ENCODE measurements at places on chromosomes 5 and 9.

GRCh38 chr9:136378170-136379002 lies 4.9 kb upstream of the CARD9 start:
- no peak for DNase-seq

GRCh38 chr5:139738193-139739149 lies 57.1 kb upstream of the PSD2 start:
- DNase-seq, result no peak

- no peak for DNase-seq
Observed at GRCh38 chr5:103923616-103924168, 361.1 kb upstream of the NUDT12 start.

DNA sequence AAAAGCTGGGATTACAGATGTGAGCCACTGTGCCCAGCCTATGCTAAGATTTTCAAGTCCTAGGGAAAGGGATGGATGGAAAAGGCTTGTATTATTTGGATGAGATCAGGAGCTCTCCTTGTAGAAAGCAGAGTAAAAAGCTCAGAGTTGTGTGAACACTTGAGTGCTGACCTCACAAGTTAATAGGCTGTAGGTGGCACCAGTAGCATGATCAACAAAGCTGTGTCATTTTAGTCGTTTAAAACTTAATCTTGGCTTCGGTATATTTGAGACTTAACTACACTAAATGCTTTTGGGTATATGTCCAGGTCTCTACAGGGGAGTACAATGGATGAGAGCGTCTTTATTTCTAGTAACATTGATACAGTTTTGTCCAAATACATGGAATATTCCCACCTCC lies 264.2 kb downstream of the TMEM38B start:
- DNase-seq, result no peak

- no peak for DNase-seq
Observed at GRCh38 chr9:116193636-116194035, 40.0 kb downstream of the PAPPA start.

DNA sequence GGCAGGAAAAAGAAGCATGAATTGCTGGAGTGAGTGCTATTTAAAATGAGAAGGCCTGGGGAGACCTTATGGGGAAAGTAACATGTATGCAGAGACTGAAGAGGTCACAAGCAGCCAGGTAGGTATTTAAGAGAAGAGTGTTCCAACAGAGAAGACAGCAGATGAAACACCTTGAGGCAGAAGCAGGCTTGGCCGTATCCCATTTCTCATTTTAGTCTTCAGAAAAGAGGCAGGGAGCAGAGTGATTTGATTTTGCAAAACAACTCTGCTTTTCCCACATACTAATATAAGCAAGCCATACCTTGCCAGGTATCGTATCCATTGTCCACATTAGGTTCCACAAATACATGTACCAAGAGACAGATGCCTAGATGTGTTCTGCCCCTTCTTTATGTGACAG lies 244.3 kb downstream of the ASTN2 start:
- no peak for DNase-seq

DNA sequence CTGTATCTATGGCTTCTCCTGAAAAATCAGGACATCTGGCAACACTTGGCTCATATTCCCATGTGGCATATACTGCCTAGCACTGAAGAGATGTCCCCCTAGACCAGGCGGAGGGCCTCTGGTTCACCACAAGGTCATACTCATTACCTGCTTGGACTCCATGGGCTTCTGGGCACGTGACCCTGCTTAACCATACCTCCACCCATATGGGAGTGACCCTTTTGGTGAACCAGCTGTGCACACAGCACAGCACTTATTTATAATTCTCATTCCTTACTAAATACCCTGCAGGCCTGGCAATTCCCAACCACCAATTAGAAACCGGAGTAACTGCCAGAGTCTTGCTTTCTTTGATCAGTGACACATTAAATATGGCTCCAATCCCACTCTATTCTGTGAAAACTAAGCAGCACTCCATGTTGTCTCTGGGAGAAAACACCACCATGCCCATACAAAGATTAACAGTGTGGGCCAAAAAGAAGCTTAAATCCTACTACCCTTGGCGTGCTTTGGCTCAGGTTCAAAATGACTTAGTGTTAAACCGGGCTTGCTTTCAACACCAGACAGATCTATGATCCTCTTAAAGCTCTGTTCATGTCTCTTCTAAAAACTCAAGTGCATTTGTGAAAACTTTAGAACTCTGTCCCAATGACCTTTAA lies 57.7 kb downstream of the MTMR12 start:
- no peak for DNase-seq

DNA sequence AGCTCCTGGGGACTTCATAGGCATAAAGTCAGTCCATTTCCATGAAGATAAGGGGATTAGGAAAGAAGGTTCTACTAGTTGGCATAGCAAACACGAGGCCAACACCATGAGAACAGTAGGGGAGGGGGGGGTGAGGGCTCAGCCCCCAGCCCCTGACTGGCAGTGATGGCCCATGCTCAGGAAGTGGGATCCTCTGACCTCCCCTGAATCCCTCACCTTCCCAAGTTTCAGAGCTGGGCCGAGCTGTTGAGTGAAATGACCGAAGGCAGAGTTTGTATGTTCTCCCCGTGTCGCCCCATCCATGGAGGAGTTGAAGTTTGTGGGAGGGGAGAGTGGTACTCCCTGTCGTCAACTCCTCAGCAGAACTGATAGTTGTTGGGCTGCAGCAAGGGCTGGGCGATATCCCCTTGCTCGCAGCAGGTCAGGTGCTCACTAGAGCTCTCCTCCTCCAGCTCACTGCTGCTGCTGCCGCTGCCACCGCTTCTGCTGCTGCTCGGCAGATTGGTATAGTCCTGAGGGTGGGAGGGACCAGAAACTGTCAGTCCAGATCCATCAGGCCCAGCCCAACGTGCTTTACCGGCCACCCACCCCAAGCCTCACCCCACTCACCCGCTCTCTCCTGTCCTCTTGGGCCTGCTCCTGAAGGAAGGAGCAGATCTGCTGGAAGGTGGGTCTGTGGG lies 32.5 kb downstream of the CSF1R start:
- no peak for DNase-seq

DNA sequence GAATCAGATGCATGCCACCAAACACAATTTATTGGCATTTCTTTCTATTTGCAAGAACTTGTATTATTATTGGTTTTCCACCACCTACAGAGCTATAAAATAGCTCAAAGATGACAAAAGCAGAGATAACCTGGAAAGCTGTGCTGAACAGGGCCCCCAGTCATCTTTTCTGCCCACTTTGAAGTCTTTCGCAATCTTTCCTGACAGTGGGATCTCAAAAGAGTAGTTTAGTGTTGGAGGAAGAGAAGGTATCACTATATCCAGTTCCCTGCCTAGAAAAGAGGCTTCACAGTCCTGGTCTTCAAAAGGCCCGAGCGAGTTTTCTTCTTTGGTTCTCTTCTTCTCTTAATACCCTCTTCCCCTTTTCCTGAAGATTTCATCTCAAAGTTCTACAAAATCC lies 231.0 kb downstream of the RAB3C start:
- DNase-seq, result no peak

GRCh38 chr5:177134697-177135225 lies 1.2 kb downstream of the NSD1 start:
- no peak for DNase-seq

DNA sequence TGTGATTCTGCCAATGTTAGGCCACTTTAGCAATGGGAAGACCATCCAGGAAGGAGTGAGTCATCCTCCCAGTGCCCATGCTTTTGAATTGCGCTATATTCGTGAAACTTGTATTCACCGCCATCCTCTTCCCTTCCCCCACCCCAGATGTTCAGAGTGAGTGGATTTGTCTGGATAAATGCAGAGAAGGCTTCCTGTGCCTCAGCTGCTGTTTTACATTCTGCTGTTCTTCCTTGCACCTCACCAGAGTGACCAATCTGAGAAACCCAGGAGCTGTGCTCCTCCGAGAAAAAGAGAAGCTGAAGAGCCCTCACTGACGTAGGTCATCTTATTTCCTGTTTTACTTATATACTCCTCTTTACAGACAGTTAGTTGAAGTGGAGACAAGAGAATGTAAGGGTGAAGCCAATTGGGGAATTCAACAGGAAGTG lies 24.6 kb upstream of the SVEP1 start:
- no peak for DNase-seq

DNA sequence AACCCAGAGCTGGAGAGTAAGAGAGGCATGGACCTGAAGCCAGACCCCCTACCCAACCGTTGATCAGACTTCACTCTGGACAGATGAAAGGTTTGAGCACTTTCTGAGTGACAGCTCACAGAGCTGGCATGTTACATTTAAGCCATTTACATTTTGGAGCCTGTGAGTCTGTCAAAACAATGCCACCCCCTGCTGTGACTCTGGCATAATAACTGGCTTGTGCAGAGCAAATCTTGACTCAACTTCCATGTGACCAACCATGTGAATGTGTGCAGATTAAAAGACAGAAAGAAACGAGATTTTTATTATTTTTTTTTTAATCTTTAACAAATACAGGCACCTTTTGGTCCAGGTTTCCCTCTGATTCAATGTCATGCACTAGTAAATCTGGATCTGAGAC lies 48.5 kb downstream of the MFAP3 start:
- no peak for DNase-seq

DNA sequence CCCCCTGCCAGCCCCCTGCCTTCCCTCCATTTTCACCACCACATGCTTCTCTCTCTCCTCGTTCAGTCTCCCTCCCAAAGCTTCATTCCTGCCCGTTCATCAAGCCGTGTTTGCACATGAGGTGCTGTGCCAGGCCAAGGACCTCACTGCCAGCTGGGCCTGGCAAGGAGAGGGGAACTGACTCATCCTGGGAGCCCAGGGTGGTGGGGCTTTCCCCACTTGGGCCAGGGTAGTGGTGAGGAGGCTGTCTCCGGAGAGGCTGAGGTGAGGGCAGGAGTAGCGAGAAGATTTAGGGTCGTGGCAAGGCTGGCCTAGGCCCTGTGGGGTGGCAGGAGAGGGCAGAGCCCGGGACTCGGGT lies 30.4 kb upstream of the NOTCH1 start:
- DNase-seq, result no peak

- DNase-seq, result no peak
Observed at GRCh38 chr5:179319741-179320281, 25.4 kb downstream of the ADAMTS2 start.

GRCh38 chr9:38227061-38227540 lies 158.1 kb upstream of the SHB start:
- peak; percentile 31 for DNase-seq

- DNase-seq, result no peak
Observed at GRCh38 chr5:42026446-42026845, 101.4 kb downstream of the FBXO4 start.

DNA sequence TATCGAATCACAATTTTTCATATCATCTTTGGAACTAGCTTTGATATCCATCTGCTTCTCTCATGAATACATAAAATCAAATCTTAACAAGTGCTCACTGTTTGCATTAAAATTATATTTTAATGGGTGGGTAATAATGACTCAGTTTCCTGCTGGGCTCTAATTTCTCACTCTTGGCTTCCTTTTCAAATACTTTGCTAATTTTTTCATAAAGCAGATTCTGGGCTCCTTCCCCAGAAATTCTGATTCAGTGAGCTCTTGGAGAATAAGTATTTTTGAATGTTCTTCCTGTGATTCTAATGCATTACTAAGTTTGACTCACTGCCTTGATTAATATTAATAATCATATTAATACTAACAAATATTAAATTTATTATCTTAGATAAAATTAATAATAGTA lies 48.9 kb downstream of the YIPF5 start:
- no peak for DNase-seq

DNA sequence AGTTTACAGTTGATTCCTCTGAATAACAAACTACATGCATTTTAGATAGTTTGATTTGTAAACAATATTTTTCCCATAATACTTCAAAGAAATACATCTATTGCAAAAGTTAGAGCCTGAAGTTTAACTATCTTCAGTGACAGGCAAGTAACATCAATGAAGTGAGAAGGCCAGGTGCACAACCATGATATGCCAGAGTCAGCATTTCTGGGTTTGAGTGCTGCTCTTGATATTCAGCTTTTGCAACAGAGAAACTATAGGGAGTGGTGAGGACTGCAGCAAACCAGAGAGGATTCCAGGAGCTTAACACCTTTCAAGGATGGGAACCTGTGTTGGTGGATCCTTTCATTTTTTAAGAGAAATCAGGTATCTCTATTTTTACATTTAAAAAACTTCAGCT lies 79.4 kb upstream of the RASEF start:
- no peak for DNase-seq

DNA sequence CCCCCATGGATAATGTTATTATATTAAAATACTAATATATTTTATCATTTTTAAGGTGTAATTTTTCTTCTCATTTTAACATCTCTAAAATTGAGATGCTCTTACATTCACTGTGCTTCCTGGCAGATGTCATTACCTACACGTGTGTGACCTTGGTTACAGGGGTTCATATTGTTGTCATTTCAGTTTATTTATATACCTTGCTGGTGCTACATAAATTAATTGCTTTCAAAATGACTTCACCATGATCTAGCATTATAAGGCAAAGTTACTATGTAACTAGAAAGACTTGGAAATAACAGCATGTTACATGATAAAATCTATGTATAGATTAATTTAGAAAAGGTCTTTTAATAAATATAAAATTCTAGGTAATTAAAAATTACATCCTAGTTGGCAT lies 60.9 kb downstream of the ARHGEF28 start:
- DNase-seq, result no peak

GRCh38 chr5:126450346-126450745 lies 27.1 kb downstream of the GRAMD2B start:
- DNase-seq, result no peak

GRCh38 chr5:17217493-17218352 lies at the start of gene BASP1:
Gene BASP1, plus strand, starts transcription at chr5:17217631. Its CDS starts 57,586 bp downstream, at chr5:17275217.
- no peak for DNase-seq

DNA sequence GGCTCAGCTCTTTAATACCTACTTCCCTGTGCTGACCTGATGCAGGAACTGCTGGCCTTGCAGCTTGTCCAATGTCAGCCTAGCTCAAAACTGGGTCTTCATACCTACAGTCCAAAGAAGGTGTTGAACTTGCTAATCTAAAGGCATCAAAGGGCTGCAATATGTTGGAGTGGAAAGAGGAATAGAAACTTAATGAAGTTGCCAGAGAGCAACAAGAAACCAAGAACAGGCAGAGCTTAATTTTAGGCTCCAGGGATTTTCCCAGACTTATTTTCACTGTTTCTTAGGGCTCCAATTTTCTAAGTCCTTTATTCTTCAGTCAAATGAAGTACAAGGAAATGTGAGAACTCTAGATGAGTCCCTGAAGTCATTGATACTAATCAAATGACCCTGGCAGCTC lies 17.6 kb upstream of the ERCC6L2 start:
- no peak for DNase-seq

- no peak for DNase-seq
Observed at GRCh38 chr5:118778941-118779340, 209.4 kb downstream of the DTWD2 start.

- no peak for DNase-seq
Observed at GRCh38 chr9:3136686-3137346, 292.9 kb upstream of the PUM3 start.

GRCh38 chr9:116323012-116323411 lies 169.4 kb downstream of the PAPPA start:
- no peak for DNase-seq
